NCI-H748 treated with DMSO at 0.1 percent for 48 hours (cell line): ENCODE measurements at places on chromosomes 5 and 9.

DNA sequence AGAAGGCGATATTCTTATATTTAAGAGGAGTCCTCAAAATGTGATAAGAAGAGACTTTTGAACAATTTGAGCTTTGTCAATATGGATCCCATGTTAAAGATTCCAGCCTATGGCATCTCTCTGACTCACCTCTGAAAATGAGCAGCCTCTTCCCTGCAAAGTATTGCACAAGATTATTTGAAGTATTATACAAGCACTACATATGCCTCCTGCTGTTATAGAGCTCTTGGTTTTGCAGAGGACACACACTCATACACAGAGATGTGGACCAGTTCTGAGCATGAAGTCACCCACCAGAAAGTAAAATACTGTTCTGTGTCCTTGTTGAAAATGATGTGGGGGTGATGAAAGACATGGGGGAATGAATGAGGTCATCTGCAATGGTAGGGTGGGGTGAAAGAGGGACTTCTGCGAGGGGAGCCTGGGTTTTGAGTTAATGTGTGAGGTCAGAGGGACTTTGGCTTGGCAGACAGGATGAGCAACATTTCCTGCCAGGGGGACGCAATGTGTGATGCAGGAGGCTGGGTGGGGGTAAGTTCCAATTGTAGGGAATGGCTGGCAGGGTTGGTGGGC, 25.8 kb downstream of the FBXL7 start:
- no peak for DNase-seq

GRCh38 chr9:132440735-132441134, 30.7 kb downstream of the CFAP77 start:
- DNase-seq: no peak

DNA sequence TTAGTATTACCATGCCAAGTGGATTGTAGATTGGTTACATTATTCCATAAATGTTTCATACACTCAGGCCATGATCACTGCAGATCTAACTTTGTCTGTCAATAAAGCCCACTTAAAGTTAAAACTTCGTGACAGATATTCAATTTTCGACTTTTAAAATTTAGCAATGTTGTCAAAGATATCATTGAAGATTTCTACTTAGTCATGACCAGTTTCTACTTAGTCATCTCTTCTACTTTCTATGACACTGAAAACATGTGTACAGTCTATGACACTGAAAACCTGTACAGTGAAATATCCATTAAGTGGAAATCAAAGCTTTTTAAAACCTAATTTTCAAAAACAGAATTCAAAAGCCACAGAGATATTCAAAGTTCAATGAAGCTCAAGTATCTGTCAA, 258.2 kb downstream of the MCTP1 start:
- no peak for DNase-seq

GRCh38 chr5:180820788-180821321, 18.2 kb upstream of the MGAT1 start:
- no peak for DNase-seq

- no peak for DNase-seq
Measured at GRCh38 chr5:163772241-163772640, 266.8 kb downstream of the MAT2B start.

- DNase-seq: no peak
Measured at GRCh38 chr9:115498303-115498702, 380.3 kb upstream of the TNC start.

GRCh38 chr5:79873187-79873586, 117.9 kb downstream of the MTX3 start:
- no peak for DNase-seq

DNA sequence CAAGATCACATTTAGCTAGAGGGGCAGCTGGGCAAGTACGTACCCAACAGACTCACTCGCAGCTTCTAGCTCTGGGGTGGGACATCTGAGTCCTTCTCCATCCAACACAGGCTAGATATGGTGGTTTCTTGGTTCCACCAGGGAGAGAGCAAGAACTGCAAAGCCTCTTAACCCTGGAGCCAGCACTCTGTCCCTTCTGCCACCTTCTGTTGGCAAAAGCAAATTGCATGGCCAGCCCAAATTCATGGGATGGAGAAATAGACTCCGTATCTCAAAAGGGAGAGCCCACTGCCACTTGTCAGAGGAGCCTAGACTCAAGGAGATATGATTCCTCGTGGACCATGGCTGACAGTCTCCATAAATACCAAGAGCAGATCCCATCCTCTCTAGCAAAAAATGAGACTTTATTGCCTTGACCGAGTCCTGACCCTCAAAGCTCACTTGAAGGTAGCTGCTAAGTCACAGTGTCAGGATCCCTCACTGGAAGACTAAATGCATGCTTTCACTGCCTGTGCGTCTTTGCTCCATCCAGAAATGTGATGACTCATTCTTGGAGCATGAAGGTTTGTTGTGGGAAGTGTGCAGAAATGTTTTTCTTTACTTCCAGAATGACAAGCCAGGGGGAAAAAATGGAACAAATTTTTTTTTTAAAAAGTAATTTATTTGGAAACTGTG, 28.8 kb upstream of the ROR2 start:
- DNase-seq: peak; percentile 12

- no peak for DNase-seq
Measured at GRCh38 chr5:42242210-42242609, 181.0 kb upstream of the GHR start.

DNA sequence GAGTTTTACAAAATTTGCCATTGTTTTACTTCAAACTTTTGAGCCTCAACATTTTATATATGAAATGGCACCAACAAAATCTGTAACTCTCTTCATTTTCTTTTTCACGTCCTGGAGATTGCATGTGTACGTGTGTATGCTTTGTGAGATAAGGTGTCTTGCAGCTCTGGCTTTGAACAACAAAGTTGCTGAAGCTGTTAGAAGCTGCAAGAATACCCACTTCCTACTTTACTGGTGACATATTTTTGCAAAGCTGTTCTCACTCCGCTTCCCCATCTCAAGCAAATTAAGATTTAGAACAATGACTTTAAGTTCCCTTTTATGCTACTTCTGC, 41.8 kb downstream of the FYB1 start:
- no peak for DNase-seq

GRCh38 chr9:121217609-121218292, 16.1 kb upstream of the RAB14 start:
- no peak for DNase-seq

DNA sequence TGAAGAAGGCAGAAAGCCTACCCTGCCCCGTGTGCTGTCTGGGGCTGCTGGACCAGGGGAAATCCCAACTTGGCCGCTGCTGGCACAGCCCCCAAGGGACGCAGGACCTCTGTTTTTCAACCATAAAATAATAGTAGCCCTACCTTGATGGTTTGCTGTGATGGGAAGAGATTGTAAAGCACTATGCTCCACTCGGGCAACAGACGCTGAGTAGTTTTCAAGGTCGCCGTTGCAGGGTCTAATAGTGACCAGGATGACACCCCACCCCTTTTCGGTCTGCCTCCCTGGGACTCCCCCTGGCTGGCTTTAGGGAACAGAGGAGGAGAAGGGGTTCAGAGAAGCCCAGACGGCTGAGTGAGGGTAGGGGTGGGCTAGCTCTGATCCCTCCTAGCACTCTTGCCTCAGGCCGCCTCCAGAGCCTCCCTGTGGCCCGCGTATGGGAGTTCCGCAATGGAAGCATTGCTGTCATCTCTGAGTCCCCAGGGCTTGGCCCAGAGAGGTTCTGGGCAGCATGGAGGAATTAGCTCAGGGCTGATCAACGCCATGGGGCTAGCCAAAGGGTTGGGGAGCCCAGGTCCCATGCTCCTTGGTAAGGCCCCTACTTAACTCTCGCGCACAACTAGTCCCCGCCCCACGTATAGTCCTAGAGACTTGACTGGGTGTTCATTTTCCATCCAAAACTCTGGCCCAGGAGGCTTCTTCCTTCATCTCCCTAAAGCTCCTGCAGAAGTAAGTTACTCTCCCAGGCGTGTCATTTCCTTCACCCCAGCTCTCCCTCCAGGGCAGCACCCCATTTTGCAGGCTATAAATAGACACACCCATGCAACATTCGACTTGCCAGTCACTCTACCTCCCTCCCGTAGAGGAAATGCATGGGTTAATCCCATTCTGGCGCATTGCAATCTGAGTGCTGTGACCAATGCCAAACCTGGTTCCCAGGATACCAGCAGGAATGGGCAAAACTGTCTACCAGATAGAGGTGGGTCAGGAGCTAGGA, 1.1 kb upstream of the IRF1 start:
- DNase-seq: no peak

GRCh38 chr9:111604054-111604615, 4.7 kb upstream of the PTGR1 start:
- DNase-seq: no peak

DNA sequence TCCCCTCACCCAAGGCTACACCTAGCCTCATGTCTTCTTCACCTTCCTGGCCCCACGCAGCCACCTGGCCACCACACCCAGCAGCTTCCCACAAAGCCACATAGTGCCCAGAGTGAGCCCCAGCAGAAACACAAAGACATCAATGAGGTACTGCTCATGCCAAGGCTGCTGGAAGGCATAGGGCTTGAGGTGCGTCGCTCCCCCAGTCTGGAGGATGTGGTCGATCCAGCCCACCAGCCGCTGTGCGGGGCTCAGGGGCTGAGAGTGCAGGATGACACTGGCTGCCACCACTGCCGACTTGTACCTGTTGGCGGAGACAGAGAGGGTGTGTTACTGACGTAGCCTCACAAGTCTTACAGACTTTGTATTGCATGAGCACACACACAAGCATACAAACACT, 15.8 kb upstream of the CAPSL start:
- DNase-seq: no peak

GRCh38 chr9:116870566-116870965, 183.5 kb downstream of the TRIM32 start:
- no peak for DNase-seq

DNA sequence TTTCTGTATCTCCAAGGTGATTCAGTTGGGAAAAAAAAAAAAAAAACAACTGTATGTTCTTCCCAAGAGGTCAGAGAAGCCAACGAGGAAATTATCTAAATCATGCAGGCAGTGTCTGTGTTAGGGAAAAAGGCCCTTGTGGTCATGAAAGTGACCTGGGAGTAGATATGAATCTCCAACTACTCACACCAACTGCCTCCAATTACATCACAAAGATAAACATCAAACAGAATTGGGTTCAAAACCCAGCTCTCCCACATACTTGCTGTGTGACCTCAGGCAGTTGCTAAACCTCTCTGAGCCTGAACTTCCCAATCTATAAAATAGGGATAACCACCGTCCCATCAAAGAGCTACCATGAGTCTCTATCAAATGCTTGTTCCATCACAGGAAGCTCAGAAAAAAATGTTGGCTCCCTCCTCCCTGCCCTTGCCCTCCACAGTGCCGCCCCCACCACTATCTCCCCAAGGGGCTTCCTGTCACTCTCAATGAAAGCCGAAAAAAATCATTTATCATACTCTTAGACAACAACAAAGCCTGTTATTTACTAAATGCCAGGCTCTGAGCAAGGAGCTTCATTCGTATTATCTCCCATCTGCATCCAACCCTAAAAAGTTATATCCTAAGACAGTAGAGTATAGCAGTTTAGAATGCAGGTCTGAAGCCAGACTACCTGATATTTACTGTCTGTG, 42.9 kb downstream of the CDK5RAP2 start:
- DNase-seq: no peak

DNA sequence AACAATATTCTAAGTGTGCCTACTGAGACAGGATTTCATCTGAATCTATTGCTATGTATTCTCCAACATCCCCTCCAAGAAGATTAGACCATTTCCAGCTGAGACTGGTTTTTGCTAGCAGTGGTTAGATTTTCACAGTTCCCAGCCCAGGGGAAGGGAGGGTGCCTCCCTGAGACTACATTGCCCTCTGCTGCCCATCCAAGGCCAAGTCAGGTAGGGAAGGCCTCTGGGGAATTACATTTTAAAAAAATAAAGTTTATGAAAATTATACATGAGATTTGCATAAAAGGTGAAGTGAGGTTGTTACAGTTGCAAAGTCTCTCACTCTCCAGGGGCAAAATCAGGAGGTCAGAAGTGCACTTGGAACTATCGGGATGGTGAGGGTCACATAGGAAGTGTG, 28.0 kb upstream of the SYK start:
- peak; percentile 37 for DNase-seq

DNA sequence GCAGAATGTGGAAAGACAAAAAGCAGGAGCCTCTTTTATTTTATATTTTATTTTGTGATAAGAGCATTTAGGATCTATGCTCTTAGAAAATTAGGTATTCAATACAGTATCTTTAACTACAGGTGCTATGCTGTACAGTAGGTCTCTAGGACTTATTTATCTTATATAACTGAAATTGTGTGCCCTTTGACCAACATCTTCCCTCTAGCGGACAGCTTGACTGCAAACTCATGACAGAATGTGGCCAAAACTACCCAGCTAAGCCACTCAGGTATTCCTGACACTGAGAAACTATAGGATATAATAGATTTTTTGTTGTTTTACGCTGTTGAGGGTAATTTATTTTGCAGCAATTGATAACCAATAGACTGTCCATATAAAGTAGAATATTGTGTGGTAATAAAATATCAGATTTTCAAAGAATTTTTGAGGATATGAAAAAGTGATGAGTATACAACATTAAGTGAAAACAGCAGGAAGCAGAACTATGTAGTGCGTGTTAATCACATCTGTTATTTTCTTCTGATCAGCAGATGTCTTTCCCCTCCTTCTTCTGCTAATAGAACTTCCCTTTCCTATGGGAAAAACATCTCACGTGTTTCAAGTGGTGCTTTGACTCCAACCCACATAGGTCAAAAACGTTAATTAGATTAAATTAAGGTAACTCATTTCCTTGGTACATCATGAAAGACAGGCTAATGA, 69.9 kb upstream of the SELENOP start:
- DNase-seq: no peak

- no peak for DNase-seq
Measured at GRCh38 chr9:128505414-128505765, 871 bp downstream of the GLE1 start.

GRCh38 chr5:150353032-150353675, 4.3 kb upstream of the TCOF1 start:
- DNase-seq: no peak

GRCh38 chr5:80308526-80308925, 11.3 kb upstream of the SPZ1 start:
- DNase-seq: no peak

GRCh38 chr9:102456562-102456961, 538.6 kb upstream of the CYLC2 start:
- no peak for DNase-seq

DNA sequence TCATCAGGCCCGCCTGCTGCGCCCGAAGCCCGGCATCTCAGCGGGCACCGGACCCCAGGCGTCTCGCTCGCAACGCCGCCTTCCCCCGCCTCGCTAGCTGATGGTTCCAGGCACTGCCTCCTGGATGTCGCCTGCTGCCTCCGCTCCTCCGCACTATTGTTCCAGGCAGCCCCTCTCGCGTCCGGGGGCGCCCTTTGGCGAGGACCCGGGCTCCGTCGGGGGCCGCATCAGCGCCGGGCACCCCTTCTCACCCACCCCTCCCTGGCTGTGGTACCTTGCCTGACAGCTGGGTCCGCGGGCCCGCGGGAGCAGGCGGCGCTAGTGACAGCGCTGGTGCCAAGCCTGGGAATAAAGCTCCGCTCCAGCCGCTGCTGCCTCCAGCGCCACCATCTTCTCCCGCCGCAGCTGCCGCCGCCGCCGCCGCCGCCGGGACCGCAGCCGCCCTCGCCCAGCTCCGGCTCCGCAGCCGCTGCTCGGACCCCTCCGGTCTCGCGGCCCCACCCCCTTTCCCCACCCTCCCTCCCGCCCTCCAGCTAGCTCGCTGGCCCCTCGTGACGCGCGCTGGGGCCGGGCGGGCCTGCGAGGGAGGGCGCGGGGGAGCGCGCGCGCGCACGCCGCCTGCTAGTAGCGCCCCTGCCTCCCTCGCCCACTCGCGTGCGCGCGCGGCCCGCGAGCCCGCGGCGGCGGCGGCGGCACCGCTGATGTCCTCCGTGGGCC, at the start of gene APBA1:
Gene APBA1, minus strand, starts transcription at position 493 of the 717 bp plus-strand sequence.
- DNase-seq: peak; percentile 38

- no peak for DNase-seq
Measured at GRCh38 chr9:16879416-16879815, 8.9 kb upstream of the BNC2 start.
